ENCODE measurements at places on chromosomes 7 and 10. TPM values are rescaled to one million over a fixed set of nuclear protein-coding genes. Genes with fewer than 3 reads are reported as not detected.

- peak; percentile 84 for DNase-seq
Observed at GRCh38 chr7:80499350-80499953, 12.4 kb downstream of the GNAT3 start.

- DNase-seq, result no peak
Observed at GRCh38 chr10:128747582-128748346, 621.5 kb upstream of the MKI67 start.

DNA sequence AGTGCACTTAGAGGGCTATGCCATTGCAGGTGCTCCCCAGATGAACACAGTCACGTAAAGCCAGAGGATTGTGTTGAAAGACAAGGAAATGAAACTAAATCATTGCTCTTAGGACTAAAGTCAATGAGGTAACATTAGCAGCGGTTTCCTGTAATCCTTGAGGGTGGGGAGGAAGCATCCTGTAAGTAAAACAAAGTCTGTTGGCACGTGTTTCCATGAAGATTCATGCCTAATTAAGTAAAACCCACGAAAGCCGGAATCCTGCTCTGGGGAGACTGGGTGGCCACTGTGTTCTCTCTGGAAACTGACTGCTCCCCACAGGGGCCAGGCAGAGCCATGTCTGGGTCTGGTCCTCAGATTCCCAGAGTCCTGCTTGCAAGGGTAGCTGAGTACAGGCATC is 18.3 kb downstream of the STEAP1B start:
- DNase-seq, result peak; percentile 56

Gene CCDC3
- 0.03 TPM for total RNA-seq

- no peak for DNase-seq
Observed at GRCh38 chr10:21808550-21808949, 195.0 kb downstream of the DNAJC1 start.

DNA sequence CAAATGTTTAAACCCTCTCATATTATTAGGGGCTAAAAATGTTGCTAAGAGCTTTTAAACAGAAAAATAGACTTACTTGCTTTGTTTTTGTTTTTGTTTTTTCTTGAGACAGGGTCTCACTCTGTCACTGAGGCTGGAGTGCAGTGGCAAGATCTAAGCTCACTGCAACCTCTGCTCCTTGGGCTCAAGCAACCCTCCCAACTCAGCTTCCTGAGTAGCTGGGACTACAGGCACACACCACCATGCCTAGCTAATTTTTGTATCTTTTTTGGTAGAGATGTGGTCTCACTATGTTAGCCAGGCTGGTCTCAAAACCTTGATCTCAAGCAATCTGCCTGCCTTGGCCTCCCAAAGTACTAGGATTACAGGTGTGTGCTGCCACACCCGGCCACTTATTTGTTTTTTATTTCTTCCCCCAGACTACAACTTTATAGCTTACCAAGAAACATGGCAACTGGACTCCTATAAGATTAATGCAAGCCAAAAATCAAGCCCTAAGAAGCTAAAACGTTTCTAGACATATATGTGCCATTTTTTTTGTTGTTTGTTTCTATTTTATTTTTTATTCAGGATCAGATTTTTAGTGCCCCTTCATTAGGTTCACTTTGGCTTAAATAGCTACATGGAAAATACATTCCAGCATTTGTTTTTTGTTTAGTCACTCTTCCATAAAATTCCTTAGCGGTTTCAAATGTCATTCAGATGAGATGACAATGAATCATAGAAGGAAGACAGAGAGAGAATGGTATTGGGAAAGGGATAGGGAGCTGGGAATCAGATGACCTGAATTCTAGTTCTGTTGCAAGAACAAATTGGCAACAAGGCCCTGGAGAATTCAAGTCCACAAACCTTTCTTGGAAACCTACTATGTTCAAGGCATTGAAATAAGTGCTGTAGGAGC is 163.4 kb upstream of the MKLN1 start:
- peak; percentile 81 for DNase-seq

Gene STEAP1
- total RNA-seq, result 0.83 TPM

DNA sequence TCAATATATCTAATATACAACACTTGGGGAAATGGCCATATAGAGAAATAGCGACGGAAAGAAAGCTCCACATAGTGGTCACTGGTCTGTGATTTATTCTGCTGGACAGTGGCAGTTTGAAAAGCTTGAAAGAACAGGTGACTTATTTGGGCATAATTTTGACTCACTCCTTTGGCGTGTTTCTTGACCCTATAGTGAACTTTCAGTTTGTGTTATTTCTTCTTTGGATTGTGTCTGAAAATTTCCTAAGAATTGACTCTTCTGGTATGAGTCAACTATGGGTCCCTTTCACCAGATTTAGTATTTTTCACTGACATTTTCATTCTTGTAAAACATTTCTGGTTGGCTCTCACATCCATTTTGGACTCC is 25.8 kb upstream of the IMMP2L start:
- peak; percentile 7 for DNase-seq

GRCh38 chr7:98187138-98187502 is 24.1 kb upstream of the BHLHA15 start:
- no peak for DNase-seq

GRCh38 chr10:88903715-88904114 is 23.7 kb downstream of the STAMBPL1 start:
- no peak for DNase-seq

DNA sequence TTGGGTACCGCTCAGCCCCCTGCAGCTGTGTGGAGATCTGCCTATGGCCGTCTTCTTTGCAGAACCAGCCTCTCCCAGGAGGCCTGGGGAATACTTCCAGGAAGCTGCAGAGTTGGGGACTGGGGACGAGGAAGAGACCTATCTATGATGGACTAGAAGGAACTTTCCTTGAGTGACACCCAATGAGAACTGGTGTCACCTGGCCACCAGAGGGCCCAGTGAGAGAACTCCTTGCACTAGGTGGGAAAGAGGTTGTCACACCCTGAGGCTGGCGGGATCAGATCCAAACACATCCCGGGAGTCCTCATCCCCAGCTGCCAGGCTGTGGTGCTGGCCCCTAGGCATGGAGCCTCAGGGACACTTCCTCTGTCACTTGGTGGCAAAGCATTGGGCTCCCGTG is 4.9 kb upstream of the GRID2IP start:
- DNase-seq, result no peak

DNA sequence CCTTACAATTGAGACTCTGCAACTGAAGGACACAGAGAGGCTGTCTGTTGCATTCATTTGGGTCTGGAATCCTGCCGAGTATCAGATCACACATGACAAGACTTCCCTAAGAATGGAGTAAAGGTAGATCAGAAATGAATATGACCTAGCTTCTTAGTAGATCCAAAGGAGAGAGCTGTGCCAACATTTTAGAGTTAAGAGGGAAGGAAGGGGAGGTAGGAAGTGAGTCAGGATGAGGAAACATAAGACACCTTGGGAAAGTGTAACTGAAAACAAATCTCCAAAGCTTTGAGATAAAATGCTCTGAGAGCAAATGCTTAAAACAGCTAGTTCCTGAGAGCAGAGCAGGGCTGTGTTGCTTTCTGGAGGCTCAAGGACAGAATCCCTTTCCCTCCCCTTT is 6.1 kb upstream of the SLC25A13 start:
- no peak for DNase-seq

Gene CTTNBP2
- not detected for total RNA-seq

- DNase-seq, result no peak
Observed at GRCh38 chr7:88396295-88396947, 89.7 kb upstream of the STEAP4 start.

GRCh38 chr10:49114718-49115014 is 656 bp downstream of the VSTM4 start:
- no peak for DNase-seq

DNA sequence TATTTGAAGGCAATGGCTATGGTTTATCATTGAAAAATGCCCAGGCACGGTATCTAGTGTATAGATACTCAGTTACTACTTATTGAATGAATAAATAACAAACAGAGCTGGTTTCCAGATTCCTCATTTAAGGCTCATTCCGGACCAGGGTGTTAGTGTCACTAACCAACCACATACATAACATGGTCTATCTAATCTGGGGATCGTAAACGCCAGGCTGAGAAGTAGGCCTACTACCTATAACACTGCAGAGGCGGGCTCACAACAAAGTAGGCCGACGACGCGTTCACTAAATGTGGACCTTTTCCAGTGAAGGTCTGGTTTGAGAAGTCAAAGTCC is 423 bp downstream of the LSM5 start:
- DNase-seq, result no peak

GRCh38 chr10:78283069-78283682 is 249.5 kb downstream of the RPS24 start:
- no peak for DNase-seq

- no peak for DNase-seq
Observed at GRCh38 chr10:84574102-84574501, 245.7 kb downstream of the CCSER2 start.

DNA sequence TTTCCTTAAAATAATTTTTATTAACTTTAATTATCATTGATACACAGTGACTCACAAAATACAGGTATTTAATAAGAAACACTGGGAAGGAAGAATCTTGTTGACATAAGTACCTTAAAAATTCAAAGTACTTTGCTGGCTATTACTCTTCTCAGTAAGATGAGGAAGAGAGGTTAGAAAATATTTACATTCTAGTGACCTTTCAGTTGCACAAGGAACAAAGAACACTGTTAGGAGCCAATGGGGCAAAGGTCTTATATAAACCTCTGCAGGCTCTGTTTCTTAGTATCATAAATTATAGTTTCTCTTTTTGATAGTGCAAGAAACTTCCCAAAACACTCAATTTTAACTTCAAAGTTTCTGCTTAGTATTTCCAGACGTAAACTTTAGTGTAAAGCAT is 4.8 kb upstream of the TAX1BP1 start:
- DNase-seq, result no peak

DNA sequence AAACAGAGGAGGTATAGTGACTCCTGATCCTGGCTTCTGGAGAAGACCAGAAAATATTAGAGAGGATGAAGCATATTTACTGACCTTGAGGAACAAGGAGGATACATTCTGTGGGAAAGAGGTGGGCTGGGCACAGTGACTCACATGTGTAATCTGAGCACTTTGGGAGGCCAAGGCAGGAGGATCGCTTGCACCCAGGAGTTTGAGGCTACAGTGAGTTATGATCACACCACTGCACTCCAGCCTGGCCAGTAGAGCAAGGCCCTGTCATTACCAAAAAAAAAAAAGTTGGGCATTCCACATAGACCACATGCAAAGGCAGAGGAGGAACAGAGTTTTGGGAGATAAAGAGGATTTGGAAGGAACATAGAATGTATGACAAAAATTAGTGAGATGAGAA is 4.4 kb upstream of the ACBD5 start:
- no peak for DNase-seq

Gene SPACDR
- 0.60 TPM for total RNA-seq

GRCh38 chr10:28769091-28769604 is 91.8 kb downstream of the BAMBI start:
- DNase-seq, result no peak

DNA sequence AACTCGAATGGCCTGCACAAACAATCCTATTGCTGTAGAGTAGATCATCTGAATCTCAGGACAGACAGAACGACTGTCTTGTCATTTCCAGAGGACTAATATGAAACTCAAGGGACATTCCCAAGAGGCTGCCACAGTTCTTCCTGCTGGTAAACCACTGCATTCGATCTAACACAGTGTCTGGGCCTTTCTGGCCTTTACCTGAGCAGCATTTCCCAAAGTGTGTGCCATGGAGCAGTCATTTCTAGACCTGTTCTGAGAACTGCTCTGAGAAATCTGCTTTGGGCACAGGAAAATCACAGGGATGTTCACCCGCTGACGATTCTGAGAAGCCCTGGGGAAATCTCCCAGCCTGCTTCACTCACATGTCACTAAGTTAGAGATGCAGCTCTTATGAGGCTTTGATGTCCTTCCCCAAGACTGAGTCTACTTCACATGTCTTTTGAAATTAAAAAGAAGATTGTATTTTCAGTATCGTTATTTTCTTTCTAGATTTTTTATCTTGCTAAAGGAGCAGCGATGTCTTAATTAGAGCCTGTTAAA is 18.4 kb downstream of the GPNMB start:
- DNase-seq, result no peak

Gene PRLHR
- not detected for total RNA-seq

Gene CNPY1
- total RNA-seq, result not detected

GRCh38 chr10:131310142-131310541 is 1.4 kb downstream of the TCERG1L start:
- no peak for DNase-seq

DNA sequence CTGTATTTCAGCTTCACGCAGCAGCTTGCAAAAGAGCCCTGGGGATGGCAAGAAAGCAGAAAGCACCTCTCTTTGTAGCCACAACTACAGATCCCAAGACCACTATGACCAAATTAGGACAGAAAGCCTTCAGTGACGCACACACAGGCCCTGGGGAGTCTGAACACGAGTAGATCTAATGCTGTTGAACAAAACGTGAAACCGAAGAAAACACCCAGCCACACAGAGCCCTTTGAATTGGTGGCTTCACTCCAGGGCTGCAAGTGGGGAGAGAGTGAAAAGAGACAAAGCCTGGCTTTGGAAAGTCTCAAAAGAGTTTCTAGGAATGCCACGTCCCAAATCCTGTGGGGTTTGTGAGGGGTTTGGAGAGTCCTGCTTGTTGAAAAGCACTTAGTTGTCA is 28.4 kb downstream of the PLXNA4 start:
- DNase-seq, result no peak

Data from A172 (cell line).